ENCODE measurements at places on chromosomes 7 and 10.

- DNase-seq: no peak
Observed at GRCh38 chr10:86048571-86048970, 318.0 kb downstream of the GRID1 start.

DNA sequence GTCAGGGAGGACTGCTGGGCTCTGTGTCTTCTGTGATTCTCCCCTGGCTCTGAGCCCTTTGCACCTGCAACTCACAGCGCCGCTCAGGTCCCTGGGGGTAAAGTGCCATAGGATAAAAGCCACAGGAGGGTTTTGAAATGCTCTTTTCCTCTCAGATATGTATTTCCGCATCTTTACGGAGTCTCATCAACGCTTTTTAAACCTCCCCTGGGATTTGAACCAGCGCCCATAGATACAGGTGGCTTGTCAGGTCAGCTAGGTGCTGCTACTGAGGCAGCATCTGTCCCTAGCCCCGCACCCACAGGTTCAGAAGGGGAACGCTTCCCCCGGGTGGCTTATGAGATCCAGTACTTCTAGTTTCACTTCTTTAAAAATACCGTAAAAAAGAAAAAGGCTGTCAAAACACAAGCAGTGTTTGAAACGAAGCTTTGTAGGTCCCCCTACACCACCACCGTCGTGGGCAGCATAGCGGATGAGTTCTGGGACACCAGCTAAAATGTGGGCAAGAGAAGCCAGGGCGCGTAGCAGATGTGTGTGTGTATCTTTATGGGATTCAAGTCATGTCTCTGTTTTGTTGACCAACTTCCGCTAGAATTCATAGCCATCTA is 173.5 kb downstream of the CUX1 start:
- DNase-seq: peak; percentile 25

GRCh38 chr7:81207801-81208200 is 288.9 kb upstream of the SEMA3C start:
- DNase-seq: no peak

DNA sequence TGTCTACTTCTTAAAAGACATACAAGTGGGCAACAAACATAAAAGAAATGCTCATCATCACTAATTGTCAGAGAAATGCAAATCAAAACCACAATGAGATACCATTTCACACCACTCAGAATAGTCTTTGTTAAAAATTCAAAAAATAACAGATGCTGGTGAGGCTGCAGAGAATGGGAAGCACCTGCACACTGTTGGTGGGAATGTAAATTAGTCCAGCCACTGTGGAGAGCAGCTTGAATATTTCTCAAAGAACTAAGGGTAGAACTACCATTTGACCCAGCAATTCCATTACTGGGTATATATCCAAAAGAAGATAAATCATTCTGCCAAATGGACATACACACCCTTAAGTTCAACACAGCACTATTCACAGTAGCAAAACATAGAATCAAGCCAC is 61.8 kb upstream of the STEAP1 start:
- DNase-seq: no peak

- DNase-seq: no peak
Observed at GRCh38 chr7:8086239-8086638, 117.6 kb downstream of the GLCCI1 start.

DNA sequence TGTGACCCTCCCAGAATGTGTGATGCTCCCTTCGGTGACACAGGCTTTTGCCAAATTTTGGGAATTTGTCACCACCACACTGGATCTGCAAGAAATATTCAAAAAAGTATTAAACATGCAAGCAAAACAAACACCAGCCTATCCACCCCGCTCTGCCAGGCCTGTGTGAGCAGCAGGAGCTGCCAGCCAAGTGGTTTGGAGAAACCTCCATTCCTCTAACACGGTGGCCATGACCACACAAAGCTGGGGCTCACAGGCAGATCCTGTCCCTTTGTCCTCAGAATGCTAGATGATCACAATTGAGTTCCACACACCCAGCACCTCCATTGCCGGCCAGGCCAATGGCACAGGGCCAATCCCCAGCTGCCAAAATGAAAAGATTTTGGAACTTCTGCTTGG is 261.9 kb upstream of the PPP2R2D start:
- DNase-seq: no peak

DNA sequence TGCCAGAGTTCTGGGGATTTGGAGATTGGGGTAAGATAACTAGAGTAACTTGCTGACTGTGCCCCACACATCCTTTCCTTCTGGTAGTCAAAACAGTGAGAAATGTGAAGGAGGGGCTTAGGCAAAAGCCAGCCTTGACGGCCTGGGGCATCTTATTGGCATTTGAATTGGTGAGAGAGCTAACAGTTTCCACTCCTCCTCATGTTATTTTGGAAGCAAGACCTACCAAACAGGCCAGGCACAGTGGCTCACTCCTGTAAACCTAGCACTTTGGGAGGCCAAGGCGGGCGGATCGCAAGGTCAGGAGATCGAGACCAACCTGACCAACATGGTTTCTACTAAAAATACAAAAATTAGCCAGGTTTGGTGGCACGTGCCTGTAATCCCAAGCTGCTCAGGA is 596.6 kb downstream of the GRM8 start:
- no peak for DNase-seq

DNA sequence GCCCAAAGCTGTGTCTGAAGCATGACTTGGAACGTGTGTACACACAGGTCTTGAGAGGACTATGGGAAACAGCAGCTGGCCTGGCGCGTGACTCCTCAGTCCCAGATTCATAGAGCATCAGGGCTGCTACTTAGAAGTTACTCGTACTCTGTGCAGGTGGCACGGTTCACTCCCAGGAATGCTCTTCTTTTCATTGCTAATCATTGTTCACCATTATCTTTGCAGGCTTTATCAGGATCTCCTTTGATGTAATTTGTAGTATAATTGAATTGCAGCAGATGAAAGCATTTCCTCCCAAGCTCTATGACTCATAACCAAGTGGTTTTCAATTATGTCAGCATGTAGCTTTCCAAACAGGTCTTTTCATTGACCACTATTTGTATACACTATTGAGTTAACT is 938.9 kb downstream of the NRG3 start:
- no peak for DNase-seq

DNA sequence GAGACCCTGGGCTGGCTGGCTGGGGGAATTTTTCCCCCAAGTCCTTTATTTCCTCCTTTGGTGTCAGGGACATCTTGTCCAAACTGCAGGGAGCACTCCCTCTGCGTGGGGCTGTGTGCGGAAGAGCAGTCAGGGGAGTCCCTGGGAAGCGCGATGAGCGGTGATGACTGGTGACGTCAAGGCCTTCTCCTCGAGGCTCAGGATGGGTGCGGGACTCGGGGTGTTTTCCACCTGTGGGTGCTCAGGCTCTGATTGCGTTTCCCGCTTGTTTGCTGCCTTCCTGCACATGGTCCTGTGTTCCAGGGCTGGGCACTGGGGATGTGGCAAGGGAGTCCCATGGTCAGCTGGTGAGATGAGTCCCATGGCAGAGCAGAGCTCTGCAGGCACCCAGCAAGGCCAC is 101.2 kb downstream of the DOCK1 start:
- DNase-seq: no peak

- no peak for DNase-seq
Observed at GRCh38 chr7:36570528-36571189, 153.6 kb downstream of the AOAH start.

GRCh38 chr7:100951888-100952560 is 2.7 kb downstream of the MUC3A start:
- no peak for DNase-seq

- DNase-seq: no peak
Observed at GRCh38 chr7:133997463-133997862, 129.7 kb upstream of the LRGUK start.

DNA sequence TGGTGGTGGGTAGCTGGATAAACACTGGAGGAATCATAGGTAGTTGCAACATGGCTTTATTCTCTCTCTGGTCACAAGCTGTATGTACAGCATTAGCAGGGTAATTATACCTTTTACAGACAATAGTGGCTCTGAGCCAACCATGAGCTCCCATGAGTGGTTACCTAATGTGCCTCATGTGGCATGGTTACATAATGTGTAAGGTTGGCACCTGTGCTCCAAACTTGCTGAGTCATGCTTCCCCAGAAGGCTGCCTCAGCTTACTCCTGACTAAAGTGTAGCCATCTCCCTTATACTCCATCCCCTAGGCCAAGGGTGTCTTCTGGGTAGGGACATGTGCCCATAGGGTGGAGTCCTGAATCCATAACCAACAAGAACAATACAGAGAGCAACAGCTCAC is 345.3 kb upstream of the SEMA3C start:
- DNase-seq: no peak

- no peak for DNase-seq
Observed at GRCh38 chr10:11424456-11425295, 186.8 kb downstream of the USP6NL start.

- DNase-seq: peak; percentile 31
Observed at GRCh38 chr7:151023232-151023631, 1.1 kb downstream of the ATG9B start.

DNA sequence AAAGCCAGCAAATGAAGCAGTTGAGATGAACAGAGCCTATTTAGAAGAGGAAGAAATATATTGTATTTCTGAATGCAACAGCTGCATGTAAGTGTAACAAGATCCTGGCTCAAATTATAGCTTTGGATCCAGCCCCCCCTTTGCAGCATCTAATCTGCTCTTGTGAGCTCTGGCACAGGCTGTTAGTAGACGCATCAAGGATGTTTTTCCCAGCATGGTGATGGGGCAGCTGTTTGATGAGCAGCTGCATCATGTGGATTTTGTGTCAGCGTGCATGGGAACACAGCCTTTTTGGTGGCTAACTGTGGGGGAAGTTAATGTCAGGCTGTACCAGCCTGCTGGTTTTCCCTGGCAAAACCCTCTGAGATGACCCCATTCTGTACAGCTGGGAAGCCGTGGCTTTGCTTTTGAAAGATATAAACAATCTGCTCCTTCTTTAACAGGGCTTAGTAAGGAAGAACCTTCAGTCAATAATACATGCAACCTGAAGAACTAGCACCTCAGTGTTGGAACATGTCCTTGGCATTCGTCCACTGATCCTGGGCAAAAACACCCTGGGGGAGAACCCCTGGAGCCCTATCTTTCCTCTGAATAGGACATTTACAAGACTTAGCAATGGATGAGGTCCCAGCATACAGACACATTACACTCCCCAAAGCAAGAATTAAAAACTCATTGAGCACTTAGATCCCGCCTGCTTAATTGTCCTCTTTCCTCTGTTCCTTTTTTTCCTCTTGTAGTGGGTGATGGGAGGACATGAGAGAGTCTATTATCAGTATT is 70.6 kb downstream of the NPS start:
- no peak for DNase-seq

DNA sequence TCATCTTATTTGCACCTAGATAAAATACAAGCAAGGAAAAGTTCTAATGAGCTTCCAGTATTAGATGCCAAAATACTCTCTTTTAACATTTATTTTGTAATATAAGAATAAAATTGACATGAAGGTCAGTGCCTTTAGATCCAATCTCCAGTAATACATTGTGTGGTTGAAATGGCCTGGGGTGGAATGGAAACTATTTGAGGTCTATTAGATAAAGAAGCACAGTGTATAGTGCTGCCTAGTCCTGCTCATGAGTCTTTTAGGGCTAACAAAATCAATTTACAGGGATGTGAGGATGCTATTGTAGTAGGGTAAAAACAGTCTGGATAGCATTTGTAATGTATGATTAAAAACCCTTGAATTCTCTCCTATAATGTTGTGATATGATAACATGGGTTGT is 84.5 kb upstream of the ETV1 start:
- no peak for DNase-seq

- no peak for DNase-seq
Observed at GRCh38 chr7:158050441-158050977, 537.1 kb downstream of the PTPRN2 start.
